LHCN-M2 (cell line): ENCODE measurements at places on chromosomes 1 and 21. TPM values are rescaled to one million over a fixed set of nuclear protein-coding genes. Genes with fewer than 3 reads are reported as not detected.

The PLPP3 gene
- 49.5 and 50.3 TPM in 2 replicates for total RNA-seq

The HES2 gene
- total RNA-seq, result 0.06 TPM in 1 of 2 replicates, not detected in the other

The ADGRL4 gene
- 2.0 and 2.1 TPM in 2 replicates for total RNA-seq

The TSTD1 gene
- 14.7 and 27.3 TPM in 2 replicates for total RNA-seq

The OR14C36 gene
- total RNA-seq, result not detected in 2 replicates

The ELAPOR1 gene
- 0.17 and 0.38 TPM in 2 replicates for total RNA-seq

The LAMB3 gene
- 3.8 and 5.3 TPM in 2 replicates for total RNA-seq

The F13B gene
- total RNA-seq, result not detected in 2 replicates

The PLEKHN1 gene
- 0.19 and 0.40 TPM in 2 replicates for total RNA-seq

DNA sequence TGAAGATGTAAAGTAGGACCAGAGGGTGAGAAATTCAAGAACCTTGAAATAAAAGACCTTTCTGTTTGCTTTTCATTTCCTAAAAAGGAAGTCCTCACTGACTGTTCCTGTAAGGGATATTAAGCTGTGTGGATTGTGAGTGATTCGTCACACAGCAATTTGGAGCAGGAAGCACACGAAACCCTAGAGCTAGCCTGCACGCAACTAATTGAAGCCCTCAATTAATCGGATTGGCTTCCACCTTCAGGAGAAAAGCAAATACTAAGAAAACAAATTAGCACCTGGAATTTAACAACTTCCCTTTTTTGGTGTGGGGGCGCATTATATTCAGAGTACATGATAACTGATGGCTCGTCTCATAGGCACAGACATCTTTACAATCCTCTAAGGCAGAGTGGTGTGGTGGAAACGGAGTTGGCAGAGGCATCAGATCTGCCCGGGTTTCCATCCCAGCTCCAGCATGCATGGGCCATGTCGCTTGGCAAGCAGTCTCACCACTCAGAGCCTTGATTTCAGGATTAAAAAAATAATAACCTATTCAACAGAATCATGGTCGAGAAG lies 95.2 kb downstream of the KCNJ15 start:
- DNase-seq, result peak; percentile 97

DNA sequence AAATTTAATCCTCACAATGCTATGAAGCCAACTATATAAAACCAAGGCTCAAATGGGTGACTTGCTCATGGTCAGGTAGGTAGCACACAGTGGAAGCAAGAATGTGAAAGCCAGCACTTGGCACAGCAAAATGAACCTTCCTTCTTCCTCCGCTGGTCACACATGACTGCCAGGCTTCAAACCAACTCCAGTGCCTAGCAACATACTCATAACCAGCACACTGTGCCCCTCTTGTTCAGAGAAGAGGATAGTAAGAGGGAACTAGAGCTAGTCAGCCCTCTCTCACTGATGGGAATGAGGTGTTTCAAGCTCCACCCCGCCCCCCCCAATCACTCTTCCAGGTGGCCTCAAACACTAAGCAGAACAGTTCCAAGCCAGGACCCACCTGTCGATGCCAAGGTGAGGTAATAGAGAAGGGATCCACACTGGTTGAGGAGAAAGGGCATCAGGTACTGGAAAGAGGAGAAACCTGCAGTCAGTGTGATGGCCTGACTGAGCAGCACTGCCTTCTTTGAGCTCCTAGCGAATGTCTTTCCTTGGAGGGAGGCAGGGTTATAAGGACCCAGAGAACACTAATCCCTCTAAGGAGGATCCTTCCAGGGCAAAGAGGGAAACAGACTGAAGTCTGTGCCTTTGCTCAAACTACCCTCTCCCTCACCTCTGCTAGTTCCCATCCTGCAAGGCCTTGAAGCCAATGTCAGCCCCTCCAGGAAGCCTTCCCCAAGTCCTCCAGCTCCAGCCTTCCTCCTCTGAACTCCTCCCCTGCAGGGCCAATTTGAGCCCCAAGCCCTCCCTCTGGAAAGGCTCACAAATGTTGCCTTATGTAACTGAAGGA lies 1.2 kb downstream of the TMEM234 start:
- DNase-seq, result no peak

- peak; percentile 76 for DNase-seq
Measured at GRCh38 chr1:226778657-226779058, 39.6 kb upstream of the ITPKB start.

GRCh38 chr1:208189183-208189582 lies 55.0 kb downstream of the PLXNA2 start:
- DNase-seq, result no peak

DNA sequence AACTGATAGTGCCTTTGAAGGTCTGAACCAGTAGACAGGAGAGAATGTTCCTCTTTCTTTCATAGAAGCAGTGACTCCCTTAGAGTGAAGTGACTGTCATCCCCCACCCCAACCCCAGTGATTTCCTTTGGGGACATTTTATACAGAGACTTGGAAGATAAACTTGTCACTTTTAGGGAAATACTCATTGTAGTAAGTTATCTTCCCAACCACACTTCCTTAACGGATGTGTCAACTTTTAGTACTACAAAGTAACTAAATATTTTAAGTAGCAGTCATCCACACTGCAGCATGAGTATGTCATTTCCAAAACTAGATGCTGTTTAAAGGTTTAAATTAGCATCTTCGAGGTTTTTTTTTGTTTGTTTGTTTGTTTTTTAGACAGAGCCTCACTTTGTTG lies 13.7 kb downstream of the LRRC8B start:
- DNase-seq, result no peak

GRCh38 chr1:222105393-222105737 lies 363.5 kb upstream of the DUSP10 start:
- no peak for DNase-seq

- peak; percentile 99 for DNase-seq
Measured at GRCh38 chr21:29024474-29025327, at the start of gene USP16. Gene USP16, plus strand, starts transcription at chr21:29024668. Its CDS starts 3,246 bp downstream, at chr21:29027914.

GRCh38 chr1:19333587-19334354 lies 21.6 kb downstream of the SLC66A1 start:
- no peak for DNase-seq

GRCh38 chr1:197129698-197130097 lies 16.8 kb downstream of the ASPM start:
- DNase-seq, result no peak

DNA sequence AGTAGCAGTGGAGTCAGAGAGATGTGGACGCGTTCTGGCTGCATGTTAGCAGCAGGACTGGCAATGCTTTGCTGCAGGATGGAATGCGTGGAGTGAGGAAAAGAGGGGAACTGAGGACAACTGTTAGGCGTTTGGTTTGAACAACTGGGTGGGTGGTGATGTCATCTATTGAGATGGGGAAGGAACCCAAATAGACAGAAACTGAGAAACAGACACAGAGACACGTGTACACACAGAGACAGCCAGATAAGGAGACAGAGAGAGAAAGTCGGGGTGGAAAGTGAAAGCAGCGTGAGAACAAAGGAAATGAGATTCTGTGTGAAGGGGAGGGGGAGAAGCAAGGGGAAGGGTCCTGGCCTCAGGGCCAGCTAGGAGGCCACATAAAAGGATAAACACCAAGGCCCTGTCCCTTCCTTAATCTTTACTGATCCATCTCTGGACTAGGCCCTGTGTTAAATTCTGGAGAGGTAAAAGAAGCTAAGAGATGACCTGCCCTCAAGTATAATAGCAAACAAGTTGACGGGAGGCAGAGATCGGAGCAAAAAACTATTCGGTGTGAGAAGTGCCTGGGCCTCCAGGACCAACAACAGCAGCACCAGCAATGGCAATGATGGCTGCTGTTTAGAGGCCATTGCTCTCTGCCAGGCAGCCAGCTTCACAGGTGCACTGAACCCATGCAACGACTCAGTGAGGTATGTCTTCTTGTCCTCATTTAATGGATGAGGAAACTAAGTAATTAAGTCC lies 31.6 kb downstream of the VWA5B1 start:
- no peak for DNase-seq

DNA sequence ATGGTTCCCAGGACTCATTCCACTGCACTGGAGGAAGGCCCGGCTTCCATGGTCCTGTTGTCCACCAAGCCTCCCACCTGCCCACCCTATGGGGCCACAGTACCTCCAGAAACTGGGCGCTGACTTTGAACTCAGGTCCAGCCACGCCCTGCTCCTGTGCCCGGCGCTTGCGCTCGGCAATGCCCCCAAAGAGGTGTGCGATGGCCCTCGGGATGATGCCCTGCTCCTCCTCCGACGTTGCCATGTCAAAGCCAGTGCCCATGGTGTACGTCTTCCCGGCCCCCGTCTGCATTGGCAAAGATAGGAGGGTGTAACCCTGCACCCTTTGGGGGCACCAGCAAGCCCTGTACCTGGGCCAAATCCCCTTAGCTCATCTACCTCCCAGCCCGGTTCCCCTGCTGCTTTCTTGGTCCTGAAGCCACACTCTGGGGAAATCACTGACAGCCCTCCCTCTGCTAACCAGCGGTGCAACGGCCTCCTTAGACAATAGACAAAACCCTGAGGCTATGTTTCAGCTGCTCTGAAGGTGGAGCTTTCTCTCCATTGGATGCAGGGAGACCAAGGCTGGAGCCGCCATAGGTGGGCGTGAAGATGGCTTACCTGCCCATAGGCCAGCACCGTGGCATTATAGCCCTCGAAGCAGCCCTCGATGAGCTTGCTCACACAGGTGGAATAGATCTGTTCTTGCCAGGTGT lies 14.7 kb downstream of the KIF21B start:
- no peak for DNase-seq

- DNase-seq, result peak; percentile 44
Measured at GRCh38 chr21:39022863-39023693, 160.2 kb downstream of the PSMG1 start.

- no peak for DNase-seq
Measured at GRCh38 chr1:226633541-226634165, 85.1 kb downstream of the STUM start.

DNA sequence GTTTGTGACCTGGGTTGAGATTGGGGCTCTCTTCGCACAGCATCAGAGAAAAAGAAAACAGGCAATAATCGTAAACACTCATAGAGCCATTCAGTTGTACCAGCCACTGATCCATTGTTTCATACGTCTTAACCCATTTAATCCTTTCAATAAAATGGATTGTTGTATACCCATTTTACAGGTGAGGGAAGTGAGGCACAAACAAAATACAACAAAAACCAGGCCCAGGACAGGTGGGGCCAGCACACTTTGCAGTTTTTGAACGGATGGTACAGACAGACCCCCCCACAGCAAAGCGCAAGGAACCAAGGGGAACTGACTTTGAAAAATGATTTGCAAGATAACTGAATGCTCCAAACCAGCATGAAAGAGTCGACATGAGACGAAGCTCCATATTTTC lies 4.3 kb upstream of the FHAD1 start:
- DNase-seq, result no peak

DNA sequence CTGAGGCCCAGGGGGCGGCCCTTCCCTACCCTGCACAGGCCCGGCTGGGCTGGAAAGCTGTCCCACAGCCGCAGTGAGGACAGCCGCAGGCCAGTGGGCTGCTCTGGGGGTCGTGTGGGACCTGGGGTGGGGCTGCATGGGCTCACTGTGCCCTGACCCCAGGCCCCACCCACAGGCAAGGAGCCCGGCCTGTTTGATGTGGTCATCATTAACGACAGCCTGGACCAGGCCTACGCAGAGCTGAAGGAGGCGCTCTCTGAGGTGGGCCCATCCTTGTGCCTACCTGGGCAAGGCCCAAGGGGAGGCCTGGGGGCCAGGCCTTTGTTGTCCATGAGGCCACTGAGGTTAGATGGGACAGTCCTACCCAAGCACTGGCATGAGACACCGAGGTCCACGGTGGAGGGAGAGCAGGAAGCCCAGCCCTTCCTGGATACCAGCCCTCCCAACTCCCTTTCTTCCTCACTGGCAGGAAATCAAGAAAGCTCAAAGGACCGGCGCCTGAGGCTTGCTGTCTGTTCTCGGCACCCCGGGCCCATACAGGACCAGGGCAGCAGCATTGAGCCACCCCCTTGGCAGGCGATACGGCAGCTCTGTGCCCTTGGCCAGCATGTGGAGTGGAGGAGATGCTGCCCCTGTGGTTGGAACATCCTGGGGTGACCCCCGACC lies 1.4 kb upstream of the GJC2 start:
- no peak for DNase-seq

- no peak for DNase-seq
Measured at GRCh38 chr21:29677326-29677725, 262.5 kb downstream of the GRIK1 start.

GRCh38 chr21:33643658-33644311 lies 1.5 kb downstream of the ITSN1 start:
- peak; percentile 42 for DNase-seq

DNA sequence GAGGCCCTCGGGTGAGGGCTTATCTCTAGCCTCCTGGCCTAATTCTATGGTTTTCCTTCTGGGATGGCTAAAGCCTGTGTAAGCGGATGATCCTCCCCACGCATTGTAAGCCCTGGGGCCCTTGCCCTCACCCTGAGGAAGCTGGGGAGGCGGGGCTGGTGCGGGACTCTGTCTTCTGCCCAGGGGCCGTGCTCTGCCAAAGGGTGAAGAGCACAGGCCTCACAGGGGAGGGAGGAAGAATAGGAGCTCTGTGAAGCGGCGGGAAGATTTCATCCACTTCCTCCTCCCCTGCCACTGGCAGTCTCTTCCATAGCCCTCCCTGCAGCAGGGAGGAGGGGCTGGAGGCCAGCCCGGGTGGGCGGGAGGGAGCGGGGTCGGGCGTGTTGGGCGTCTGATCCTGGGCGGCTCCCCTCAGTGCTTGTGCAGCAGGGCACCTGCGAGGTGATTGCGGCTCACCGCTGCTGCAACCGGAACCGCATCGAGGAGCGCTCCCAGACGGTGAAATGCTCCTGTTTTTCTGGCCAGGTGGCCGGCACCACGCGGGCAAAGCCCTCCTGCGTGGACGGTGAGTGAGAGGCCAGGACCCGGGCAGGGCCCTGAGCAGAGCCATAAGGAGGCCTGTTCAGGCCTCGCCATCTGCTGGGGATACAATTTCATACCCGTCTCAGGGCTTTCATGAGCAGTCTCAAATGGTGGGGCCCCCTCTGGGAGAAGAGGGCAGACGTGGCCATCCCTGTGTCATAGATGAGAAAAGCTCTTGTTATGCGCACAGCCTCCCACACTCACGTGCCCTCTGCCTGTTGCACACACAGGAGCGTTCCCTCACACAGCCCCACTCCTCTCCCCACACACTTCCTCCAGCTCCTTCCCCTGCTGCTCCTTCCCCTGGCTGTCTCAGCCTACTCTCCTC lies 7.7 kb upstream of the PPM1J start:
- DNase-seq, result no peak

GRCh38 chr1:109530457-109531087 lies 9.1 kb upstream of the GPR61 start:
- DNase-seq, result no peak

- peak; percentile 99 for DNase-seq
Measured at GRCh38 chr1:8873506-8874229, 4.8 kb downstream of the ENO1 start.

DNA sequence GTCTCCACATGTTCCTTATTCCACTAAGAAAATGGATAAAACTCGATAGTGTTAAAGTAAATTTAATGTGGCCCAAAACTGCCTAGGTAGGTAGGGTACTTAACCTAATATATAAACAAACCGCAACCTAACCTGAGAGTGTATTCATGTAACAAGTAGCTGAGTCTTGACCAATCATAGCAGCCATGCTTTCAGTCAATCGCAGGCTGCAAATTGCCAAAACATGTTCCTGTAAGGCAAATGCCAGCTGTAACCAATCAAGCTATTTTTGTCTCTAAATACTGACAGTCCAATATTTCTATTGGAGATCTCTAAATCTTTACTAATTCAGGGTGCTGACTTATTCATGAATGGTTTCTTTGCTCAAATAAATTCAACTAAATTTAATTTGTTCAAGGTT lies 3.1 kb upstream of the HMGCS2 start:
- no peak for DNase-seq
